ENCODE measurements at places on chromosomes 11 and 22.

DNA sequence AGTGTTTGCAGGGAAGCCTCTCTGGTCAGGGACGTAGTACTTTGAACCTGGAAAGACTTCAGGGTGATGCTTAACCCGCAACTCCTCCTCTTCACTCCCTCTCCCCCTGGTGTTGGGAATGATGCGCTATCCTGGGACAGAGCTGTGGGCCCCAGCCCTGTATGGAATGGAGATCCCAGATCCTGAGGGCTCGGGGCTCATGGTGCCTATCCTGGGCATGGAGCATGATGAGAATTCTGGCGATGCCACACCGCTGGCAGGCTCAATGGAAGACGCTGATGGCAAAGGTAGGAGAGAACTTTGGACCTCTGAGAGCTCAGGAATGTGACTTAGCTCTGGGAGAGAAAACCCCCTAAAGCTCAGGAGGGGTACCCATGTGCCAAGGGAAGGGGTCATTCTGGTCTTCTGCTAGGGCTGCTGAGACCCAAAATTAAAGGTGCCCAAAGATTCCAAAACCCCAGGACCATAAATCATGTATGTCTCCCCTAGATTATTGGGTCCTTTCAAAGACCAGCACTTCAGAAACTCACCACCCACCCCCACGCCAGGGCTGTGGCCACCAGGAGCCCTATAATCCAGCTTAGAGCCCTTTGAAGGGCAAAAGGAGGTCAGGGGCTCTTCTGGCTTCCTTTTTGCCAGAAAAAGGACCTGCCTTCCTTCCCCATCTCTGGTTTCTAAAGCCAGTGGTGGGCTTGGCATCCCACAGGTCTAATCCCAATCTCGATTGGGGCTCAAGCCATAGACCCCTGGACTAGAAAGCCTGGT is 52.5 kb downstream of the BTG4 start:
- DNase-seq = no peak

DNA sequence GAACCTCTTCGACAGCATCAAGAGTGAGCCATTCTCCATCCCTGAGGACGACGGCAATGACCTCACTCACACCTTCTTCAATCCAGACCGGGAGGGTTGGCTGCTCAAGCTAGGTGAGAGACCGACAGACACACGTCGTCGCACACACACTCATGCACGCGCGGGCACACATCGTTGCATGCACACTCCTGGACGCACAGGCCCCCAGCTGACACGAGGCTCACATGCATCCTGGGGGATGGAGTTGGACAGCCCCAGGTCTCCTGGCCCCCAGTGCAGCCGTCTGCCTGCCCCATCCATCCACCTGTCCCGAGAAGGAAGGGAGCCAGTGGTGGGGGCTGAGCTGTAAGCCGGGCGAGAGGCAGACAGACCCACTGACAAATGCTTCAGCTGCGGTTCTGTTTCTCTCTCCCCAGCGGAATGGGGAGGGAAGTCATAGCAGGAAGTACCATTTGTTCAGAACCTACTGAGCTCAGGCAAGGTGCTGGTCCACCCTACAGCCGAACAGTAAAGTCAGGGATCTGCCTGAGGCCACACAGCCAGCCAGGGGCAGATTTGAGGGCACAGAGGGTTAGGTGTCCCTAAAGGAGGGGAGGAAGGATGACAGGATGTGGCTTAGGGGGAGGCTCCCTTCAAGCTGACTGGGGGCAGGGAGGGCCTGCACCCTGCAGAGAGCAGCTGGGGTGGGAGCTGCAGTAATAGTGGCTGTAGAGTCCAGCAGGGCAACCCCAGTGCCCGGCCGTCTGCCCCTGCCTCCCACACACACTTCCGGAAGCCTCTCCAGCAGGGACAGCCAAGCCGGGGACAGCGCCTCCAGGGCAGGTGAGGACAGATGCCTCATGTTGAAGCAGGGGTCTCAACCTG is 27.1 kb downstream of the CYTH4 start:
- no peak for DNase-seq

DNA sequence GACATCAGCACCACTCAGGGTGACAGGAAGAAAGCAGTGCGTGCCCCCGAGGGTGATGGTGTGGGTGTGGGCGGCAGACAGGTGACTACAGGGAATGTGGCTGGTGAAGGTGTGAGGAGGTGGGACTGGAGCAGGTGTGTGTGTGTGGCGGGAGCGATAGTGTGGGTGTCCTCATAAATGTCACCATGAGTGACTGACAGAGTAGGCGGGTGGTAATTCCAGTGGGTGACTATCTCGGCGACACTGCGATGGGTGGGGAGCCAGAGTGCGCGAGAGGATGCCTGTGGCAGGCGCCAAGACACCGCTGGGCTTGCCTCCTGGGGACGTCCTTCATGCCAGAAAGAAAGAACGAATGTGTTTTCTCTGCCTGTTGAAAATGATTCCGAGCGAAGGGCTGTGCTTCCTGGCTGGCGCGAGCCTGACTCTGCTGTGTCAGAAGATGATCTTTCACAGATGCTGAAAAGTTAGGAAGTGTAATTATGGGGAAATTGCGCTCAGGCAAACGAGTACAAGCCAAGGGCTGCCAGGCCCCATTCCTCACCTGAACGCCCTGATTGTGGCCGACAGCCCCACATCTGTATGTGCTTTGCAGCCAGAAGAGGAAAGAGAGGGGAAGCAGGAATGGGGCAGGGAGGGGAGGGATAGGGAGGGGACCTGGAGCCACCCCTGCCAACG is 98.8 kb upstream of the CD82 start:
- DNase-seq = no peak

DNA sequence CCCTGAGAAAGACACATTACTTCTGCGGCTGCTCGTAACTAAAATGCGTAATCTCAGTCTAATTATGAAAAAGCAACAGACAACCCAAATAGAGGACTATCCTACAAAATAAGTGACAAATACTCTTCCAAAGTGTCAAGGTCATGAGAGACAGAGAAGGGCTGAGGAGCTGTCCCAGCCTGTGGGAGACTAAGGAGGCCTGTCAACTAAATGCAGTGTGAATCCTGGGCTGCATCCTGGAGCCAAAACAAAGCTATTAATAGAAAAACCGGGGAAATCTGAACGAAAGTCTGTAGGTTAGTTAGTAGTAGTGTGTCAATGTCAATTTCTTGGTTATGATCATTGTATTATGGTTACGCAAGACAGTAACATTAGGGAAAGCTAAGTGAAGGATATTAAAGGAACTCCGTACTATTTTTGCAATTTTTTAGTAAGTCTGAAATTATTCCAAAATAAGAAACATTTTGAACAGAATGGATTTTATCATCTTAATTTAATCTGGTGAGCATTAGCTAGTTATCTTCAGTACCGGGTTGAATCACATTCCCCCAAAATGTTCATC is 39.8 kb upstream of the SLC35C1 start:
- DNase-seq = no peak

DNA sequence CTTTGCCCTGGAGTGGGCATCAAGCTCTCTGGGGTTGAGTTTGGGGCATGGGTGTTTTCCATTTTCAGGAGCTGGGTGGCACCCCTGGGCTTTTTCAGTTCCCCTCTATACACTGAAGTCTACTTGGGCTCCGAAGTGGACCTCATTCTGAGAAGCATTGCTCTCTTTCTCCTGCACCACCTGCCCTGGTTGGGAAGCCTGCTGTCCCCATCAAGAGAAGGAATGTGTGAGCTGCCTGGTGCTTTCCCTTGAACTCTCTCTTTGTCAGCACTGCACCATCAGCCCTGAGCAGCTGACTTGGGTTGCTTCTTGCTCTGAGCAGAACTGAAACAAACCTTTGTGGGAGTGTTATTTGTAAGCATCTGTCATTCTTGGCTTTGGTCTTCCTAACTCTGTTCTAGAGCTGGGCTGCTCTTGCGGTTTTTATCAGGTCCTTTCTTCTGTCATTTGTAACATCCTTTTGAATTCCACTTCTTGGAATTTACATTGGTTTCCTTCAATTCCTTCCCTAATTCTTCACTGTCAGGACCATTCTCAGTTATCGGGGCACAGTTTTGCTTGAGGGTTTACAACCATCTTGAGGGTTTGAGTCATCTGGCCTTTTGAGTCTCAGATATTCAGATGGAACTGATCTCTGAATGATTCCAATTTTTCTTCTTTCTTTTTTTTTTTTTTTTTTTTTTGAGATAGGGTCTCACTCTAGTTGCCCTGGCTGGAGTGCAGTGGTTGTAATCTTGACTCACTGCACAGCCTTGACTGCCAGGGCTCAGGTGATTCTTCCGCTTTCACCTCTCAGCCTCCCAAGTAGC is 20.5 kb downstream of the UBE2L3 start:
- DNase-seq = no peak

DNA sequence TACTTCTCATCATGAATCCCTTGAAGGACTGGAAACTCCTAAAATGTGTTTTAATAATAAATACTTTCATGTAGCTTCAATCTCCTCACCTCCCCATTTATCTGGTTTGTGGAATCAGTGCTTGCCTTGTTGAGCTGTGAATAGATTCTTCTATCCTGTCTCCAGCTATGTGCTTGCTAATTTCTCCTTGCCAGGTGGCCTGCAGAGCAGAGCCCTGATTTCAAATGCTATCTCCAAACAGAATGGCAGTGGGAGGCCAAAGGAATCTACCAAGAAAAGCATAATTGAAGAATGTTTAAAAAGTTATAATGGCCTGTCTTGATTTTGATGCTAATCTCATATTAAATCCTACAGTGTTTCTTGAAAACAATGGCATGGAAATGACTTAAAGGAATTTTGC is 309.3 kb upstream of the CHORDC1 start:
- no peak for DNase-seq

DNA sequence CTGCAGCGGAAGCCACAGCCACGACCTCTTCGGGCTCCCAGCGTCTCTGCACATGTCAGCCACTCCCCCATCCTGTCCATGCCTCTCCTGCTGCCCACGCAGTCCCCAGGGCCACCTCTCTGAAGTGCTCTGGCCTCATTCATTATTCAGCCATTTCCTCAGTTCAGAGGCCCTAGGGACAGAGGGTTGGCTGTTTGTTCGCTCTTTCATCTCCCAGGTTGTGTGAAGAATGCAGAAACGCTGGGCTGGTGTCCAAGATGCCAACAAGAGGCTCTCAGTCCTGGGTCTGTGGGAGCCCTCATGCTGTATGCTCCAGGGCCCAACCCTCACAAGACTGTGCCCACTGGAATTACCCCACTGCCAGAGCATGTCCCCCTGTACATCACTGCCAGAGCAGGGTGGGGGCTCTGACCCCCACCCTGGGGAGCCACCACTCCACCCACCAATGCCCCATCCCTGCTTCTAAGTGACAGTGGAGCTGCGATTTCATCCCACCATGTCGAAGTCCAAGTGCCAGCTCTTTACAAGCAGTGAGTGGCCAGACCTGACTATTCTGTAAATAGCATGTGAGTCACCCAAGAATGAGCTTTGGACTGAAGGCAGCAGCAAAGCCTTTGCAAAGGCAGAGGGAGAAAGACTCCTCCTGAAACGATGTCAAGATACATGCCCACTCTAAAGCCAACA is 209.6 kb downstream of the BUD13 start:
- DNase-seq = peak; percentile 61

GRCh38 chr22:39108487-39108886 is 11.4 kb downstream of the APOBEC3H start:
- no peak for DNase-seq

DNA sequence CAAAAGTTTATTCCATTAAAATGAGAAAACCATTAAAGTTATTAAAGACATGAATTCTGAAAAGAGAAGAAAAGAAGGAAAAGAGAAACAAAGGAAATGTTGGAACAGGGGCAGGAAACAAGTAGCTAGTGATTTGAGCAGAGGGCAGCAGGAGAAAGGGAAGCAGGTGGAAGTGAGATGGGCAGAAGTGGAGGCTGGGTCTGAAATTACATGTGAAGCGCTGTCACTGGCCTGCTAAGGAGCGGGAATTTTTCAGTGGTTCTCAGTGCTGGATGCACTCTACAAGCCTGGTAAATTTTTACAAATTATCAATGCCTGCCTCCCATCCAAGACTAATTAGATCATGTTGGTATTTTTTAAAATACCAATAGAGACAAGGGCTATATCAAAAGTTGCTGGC is 48.4 kb downstream of the NOX4 start:
- no peak for DNase-seq

DNA sequence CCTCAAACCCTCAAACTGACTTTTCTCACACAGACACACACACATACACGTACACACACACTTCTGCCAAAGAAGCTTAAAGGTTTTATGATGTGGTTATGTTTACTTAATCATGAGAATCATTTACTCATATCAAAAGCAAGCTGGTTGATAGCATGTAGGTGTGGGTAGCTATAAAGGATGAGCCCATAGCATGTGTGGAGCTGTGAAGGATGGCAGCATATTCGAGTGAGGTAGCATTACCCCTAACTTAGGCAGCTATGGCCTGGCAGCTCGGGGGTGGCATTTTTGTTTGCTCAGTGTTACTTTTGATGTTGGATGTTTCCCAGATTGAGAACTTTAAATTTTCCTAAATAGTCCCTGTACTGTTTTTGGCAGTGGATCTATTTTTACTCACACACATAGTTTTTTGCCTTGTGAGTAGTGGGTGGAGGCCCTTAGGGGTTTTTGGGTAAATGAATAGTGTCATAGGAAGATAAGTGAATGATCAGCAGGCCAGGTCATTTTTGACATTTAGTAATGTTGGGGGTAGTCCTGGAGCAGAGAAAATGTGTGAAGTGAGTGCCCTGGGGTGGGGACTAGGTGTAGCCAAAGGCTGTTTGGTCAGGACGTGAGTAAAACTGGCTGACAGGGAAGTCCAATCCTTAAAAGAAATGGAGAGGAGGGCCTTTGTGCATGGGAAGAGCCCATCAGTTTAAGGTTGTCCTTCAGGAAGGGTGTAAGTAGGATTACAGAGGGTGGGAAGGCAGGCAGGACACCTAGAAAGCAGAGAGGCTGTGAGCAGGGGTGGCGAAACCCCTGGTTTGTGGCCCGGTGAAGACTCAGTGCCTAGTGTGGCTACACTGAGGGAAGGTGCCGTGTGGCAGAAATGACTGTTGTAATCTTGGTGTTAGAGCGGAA is 7.1 kb downstream of the YWHAH start:
- DNase-seq = no peak

DNA sequence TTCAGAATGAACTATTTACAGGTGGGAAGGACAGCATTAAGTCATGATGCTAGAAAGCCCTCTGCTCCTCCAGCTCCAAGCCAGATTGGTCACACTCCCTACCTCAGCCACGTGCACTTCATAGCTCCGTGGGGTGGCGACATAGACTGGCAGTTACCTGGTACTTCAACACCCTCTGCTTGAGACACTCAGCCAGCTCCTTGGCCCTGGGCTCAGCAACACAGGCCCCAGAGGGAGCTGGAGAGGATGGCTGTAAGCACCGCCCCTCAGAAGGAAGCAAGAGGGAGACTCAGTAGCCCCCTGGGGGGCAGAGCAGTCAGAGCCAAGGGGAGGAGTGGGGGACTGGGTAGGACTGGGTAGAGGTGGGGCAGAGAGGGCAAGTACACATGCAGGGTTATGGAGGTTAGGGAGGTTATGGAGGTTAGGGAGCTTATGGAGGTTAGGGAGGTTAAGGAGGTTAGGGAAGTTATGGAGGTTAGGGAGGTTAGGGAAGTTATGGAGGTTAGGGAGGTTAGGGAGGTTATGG is 102.1 kb upstream of the BID start:
- DNase-seq = no peak

- no peak for DNase-seq
These were observed 938 bp downstream of the SHISAL1 start for GRCh38 chr22:44311855-44312170.

Data from NCI-H446 (cell line).